Stimulated activated CD8-positive, alpha-beta memory T cell treated with anti-CD3 and anti-CD28 coated beads, Interleukin-2, amount 100 ng/mL, for 1 hour (primary cell): ENCODE measurements at places on chromosomes 5 and 9.

DNA sequence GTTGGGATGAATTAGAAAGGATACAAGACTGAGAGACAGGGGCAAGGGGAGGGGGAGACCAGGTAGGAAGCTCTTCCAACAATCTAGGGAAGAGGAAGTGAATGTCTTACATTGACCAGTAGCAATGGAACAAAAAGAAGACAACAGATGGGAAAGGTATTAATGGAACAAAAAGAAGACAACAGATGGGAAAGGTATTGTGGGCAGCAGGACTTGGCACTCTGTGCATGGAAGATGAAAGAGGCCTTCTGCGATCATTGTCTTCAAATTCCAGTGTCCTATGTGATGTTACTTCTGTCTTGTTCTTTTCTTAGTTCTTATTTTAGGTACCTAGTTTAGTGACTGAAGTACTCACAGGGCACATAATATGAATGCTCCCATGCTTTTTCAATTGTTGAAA is 161.8 kb downstream of the PALM2AKAP2 start:
- DNase-seq: no peak

- no peak for DNase-seq
Measured at GRCh38 chr5:95414451-95414850, 23.3 kb downstream of the FAM81B start.

DNA sequence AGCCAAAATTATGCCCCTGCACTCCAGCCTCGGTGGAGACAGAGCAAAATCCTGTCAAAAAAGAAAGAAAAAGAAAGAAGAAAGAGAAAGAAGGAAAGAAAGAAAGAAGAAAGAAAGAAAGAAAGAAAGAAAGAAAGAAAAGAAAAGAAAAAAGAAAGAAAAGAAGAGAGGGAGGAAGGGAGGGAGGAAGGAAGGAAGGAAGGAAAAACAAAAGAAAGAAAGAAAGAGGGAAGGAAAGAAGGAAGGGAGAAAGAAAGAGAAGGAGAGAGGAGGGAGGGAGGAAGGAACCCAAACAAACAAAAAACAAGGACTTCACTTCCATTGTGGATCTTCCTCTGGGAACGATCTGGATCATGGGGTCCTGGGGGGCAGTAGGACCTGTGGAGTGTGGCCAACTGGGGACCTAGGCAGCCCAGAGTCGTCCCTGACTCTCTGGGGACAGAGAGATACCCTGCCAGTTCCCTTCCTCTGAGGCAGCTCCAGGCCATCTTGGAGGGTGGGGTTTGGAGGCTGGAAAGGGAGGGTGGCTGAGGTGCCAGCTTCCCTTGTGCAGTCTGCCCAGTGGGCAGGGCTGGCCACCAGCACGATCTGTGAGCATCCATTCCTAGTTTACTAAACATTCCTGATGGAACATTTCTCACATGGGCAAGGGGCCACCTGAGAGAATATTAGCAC is 216.8 kb downstream of the PAX5 start:
- no peak for DNase-seq

- no peak for DNase-seq
Measured at GRCh38 chr5:38378579-38378978, 120.2 kb downstream of the EGFLAM start.

- no peak for DNase-seq
Measured at GRCh38 chr9:79220251-79220650, 351.5 kb upstream of the TLE4 start.

- DNase-seq: no peak
Measured at GRCh38 chr5:149273237-149273636, 1.6 kb downstream of the AFAP1L1 start.

GRCh38 chr5:148455185-148455584 is 71.4 kb downstream of the FBXO38 start:
- no peak for DNase-seq
